Adipocyte (in vitro differentiated cells): ENCODE measurements at places on chromosomes 2 and 18.

- DNase-seq = no peak
Observed at GRCh38 chr2:129805899-129806298, 173.6 kb upstream of the RAB6C start.

- DNase-seq = peak; percentile 55
Observed at GRCh38 chr18:44731530-44732237, 51.0 kb downstream of the SETBP1 start.

DNA sequence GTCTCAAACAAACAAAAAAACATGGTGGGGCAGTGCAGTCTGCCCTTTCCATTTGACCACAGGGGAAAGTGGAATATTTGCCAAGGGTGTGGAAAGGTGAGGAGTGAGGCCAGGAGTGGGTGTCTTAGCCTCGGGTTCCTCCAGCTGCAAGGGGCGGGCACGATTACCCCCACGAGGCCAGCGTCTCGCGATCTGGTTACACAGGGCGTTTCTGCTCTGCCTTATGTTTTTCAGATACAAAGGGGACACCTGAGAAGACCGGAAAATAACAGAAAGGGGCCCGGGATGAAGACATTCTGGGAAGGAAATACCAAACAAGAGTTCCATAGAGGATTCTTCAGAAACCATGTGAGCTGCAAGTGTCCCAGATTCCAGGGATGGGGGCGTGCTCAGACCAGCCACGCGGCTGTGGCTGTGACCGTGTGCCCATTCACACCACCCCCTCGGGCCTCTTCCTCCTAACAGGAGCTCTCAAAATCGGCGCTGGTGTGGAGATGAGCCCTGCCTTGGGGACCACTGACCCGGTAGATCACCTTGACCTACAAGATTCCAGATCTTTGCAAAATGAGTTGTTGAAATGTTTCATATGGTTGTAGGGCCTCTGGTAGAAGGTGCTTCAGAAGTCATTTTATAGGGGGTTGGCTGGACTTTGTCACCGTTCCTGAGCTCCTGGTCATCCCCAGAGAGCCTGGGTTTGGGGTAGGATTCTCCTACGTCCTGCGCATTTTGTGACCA is 34.2 kb downstream of the FAM178B start:
- DNase-seq = no peak

GRCh38 chr18:655445-655844 is 2.0 kb upstream of the TYMS start:
- no peak for DNase-seq

DNA sequence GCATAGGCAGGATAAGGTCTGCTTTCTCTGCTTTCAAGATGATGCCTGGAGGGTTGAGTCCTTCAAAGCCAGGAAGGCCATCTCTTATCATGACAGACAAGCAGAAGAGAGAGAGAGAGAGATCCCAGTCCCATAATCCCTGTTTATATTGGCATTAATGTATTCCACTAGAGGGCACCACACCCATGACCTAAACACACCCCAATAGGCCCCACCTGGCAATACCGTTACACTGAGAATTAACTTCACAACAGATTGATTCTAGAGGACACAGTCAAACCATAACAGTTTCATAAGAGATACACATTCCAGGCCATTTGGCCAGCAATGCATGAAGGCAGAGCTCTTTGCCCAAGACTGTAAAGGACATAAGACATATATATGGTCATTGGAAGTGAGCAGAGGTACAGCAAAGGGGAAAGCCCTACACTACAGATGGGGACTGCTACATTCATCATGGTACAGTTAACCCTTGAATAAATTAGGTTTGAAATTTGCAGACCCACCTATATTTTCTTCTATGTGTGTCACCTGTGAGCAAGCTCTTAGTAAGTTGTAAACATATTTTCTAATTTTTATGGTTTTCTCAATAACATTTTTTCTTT is 1516.1 kb downstream of the RPIA start:
- no peak for DNase-seq

DNA sequence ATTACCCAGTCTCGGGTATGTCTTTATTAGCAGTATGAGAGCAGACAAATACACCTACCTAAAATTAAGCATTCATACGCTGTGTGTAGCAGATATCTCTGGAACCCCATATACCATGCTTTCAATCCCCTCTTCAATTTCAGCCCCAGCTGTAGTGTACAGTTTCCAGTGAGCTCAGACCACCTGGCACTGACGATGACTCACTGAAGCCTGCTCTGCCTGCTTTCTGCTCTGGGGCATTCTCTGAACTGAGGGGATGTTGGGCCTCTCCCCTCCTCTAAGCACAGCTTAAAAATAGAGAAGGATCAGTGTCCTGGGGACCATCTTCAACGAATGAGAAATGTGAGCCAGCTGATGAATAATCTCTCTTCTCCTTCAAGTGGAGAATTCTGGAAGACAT is 8.7 kb upstream of the CCL20 start:
- peak; percentile 25 for DNase-seq

- DNase-seq = no peak
Observed at GRCh38 chr2:79105259-79105658, 15.0 kb upstream of the REG1A start.

DNA sequence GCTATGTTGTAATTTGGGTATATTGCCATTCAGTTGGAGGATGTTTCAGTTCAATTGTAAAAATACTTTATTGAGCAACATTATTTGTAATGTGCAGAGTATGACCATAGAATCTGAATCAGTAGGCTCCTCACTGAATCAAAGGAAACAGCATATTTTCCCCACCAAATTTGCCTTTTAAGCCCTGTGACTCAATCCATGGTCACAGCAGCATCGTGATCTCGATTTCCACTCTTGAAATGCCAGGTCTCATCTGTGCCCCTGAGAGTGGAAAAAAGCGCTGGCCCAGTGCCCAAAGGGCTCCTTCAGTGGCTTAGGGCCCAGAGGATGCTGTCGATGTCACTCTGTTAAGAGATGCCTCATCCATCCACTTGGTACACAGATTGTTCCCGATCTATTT is 57.5 kb downstream of the FHOD3 start:
- DNase-seq = peak; percentile 72
